SK-N-SH (cell line): ENCODE measurements at places on chromosomes 6 and 20. TPM values are rescaled to one million over a fixed set of nuclear protein-coding genes. Genes with fewer than 3 reads are reported as not detected.

The GNAS-AS1 gene
- 1.2 and 1.5 TPM in 2 replicates for polyA plus RNA-seq

GRCh38 chr6:121430514-121431460, 4.7 kb upstream of the GJA1 start:
- H3K36me3 ChIP-seq, result no peaks in the 10 kb centered on the region
- no peaks in the 10 kb centered on the region; the same call in 1 of the 2 replicates for H3K4me1 ChIP-seq
- H3K27me3 ChIP-seq, result no peaks in the 10 kb centered on the region
- no peak overlapping the region for H3K4me3 ChIP-seq
- no peak overlapping the region for H3K27ac ChIP-seq

- peaks cover 7% of the 10 kb centered on the region for H3K36me3 ChIP-seq
- no peak for DNase-seq
- H3K27me3 ChIP-seq, result no peaks in the 10 kb centered on the region
- no peak overlapping the region for H3K27ac ChIP-seq
- H3K4me1 ChIP-seq, result peaks cover 16% of the 10 kb centered on the region
Measured at GRCh38 chr20:35328095-35328685, 36.0 kb upstream of the FAM83C start.

DNA sequence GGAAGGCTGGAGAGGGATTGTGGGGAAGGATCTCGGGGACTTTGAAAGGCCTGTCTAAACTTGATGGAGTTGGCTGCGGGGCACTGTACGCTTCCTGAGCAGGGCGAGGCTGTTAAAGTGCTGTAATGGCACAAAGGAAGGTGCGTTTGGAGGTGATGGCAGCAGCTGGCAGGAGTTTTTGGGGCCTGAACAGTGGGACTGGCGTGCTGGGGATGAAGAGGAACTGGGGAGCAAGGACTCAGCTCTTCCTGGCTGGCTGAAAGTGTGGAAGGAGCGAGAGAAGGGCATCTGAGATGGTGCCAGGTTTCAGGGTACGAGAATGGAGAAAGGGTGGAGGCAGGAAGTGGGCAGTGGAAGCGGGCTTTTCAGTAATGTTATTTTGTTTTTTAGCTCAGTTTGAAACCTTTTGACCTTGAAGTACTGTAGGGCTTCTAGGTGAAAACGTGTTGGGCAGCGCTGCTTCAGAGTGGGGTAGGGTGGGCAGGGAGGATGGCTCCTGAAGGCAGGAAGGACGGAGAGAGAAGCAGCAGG, 8.0 kb downstream of the TMEM181 start:
- no peaks in the 10 kb centered on the region for H3K4me1 ChIP-seq
- H3K4me3 ChIP-seq, result no peak overlapping the region
- H3K27ac ChIP-seq, result no peak overlapping the region
- no peaks in the 10 kb centered on the region; the same call in 1 of the 2 replicates for H3K36me3 ChIP-seq
- H3K27me3 ChIP-seq, result no peaks in the 10 kb centered on the region

The SOX18 gene
- not detected in 2 replicates for polyA plus RNA-seq
